HT1080 (cell line): ENCODE measurements at places on chromosomes 7 and 10.

DNA sequence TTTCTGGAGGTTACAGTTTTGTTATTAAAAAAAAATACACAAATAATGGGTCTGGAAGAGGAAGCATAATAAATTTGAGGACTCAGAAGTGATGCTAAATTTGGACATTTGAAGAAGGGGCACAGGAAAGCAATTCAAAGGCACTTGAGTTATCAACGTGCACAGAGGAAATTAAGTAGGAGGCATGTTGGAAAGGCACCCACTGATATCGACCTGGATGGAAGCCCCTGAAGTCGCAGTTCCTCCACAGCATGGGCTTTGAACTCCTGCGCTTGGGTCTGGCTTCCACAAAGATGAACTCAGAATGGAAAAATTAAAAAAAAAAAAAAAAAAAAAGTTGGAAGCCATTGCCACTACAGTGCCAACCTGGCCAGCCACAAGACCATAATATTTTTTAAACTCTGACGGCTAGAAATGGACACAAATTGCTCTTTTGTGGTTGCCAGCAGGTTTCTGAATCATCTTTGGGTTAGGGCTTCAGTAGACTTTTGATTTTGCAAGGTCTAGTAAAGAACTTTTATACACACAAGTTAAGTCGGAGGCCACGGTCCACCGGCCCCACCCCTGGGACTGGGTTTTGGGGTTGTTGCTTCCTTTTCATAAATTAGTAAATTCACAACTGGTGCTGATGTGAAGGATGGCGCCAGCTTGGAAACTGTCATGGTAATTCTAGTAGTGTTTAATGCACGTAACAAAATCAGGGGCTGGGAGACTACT, 21.6 kb downstream of the JCAD start:
- no peak for DNase-seq

GRCh38 chr7:128073671-128074310, 42.6 kb upstream of the LRRC4 start:
- DNase-seq: peak; percentile 42

DNA sequence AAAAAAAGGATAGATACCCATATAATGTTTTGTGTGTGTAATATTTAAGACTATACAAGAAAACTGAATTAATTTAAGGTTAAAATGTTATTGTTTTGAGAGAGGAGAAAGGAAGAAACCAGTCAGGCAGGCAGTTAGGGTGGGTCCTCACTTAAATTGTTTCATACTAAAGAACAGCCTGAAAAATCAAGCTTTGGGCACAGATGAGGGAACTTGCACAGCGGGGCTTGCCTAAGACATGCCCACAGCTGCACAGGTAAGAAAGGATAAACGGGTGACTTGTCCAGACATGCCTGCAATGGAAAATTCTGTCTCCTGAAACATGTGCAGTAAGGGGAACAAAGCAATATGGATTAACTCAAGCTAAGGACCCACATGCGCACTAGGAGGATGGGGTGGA, 158.4 kb downstream of the BBS9 start:
- DNase-seq: no peak

DNA sequence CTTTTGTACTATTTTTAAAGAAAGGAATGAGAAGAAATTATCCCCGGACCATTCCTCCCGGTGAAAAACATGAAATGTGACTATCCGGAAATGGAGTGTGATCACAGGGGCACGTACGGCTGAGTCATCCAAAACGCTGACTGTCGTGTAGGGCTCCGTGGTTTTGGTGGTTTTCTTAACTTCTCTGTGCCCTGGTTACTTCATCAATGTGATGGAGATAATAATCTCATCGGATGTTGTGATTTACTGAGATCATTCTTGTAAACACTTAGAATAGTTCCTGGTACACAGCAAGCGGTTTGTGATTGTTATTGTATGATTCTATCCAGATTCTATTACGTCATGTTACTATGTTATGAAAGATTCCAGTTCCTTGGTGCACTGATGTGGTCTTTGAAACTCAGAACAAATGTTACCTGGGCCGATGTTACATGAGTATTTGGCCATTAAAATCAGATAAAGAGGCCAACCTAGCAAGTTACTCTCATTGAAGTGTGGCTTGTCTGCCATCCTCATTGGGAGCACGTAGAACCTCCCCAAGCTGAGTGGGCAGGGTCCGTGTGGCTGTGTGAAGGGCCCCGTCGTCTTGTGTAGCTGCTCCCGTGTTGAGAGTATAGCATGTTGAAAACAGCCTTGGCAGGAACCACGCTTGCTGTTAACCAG, 99.5 kb downstream of the CAMK1D start:
- peak; percentile 88 for DNase-seq

GRCh38 chr7:94565247-94565894, 55.8 kb downstream of the CASD1 start:
- DNase-seq: no peak

DNA sequence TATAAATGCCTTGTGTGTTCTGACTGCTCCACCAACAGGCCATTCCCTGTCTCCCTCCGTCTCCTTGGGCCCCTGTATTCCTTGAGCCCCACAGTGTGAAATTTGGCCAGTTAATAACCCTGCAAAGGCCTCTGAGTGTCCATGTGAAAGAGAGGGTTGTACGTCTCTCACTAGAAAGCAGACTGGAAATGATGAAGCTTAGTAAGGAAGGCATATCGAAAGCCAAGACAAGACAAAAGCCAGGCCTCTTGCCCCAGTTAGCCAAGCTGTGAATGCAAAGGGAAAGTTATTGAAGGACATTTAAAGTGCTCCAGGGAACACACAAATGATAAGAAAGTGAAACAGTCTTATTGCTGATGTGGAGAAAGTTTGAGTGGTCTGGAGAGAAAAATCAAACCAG, 680.2 kb downstream of the SDK1 start:
- DNase-seq: no peak

DNA sequence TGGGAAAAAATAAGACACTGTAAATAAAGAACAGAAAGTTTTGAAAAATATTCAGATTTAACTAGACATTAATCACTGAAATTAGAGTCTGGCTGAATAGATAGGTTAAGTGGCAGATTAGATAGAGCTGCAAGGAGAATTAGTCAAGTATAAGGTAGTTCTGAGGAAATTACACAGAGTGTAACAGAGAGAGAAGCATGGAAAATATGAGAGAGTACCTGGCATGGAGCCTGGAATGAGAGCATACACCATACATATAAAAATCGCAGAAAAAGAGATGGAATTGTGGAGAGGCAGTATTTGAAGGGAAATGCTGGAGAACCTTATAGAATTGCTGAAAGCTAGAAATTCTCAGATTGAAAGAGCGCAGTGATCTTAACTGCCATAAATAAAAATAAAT, 46.9 kb downstream of the ZNRF2 start:
- DNase-seq: no peak

DNA sequence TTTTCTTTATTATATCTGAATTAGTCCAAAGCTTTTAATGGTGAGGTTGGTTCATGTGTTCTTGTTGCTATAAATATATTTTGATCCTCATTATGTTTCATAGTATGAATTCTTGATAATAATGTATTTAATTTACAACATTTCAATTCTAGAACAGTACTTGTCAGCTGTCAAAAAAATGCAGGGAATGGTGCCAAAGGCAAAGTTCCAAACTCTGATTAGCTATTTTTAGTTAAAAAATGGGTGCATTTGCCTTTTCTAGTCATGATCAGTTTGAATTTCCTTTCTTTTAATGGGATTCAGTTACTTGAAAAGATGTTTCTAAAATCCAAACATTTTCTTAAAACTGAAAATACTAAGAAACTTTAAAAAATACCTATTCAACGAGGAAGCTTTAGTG, 49.6 kb downstream of the ANKIB1 start:
- no peak for DNase-seq

DNA sequence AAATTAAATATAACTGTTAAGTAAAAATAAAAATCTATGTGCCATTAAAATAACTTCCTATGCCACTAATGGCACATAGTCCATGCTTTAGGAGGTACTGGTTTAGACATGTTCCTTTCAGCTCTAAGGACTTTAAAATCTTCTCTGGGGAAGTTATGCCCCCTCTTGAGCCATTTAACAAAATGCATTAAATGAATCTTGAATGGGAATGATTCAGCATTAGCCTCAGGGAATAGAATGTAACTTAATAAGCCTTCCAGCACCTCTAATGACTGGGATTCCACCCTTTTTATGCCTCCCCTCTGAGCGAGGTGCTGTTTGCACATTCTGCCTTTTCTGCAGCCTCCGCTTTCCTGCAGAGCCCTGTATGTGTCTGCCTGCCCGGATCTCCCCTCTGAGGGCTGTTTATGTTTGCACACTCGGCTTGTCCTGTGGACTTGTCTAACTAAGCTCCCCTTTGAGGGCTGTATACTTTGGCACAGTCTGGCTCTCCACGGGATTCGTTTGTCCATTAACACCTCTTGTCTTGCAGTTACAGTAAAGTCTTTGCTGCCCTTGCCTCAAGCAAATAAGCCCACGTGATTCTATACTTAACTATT, 108.4 kb upstream of the HPS1 start:
- DNase-seq: no peak
